Activated T-helper 9 cell treated with anti-CD3 and anti-CD28 coated beads, Interleukin-2, amount 50 U/mL, for 16 hours (primary cell): ENCODE measurements at places on chromosomes 3 and 15.

DNA sequence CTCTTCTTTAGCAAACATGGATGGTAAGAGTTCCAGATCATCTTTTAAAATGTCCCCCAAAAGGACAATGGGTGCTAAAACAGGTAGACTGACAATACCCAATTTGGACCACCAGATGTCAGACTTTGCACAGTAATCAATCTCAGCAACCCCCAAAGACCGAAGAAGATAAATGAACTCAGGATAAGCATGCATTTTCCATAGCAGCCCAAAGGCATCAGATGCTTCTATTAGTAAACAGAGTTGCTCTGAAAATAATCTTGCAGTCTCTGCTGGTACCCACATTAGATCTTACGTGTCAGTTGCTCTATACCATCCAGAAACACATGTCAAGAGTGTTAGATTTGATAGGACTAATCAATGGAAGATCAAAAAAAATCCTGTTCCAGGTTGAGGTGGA, 20.6 kb downstream of the MYH15 start:
- no peak for DNase-seq

DNA sequence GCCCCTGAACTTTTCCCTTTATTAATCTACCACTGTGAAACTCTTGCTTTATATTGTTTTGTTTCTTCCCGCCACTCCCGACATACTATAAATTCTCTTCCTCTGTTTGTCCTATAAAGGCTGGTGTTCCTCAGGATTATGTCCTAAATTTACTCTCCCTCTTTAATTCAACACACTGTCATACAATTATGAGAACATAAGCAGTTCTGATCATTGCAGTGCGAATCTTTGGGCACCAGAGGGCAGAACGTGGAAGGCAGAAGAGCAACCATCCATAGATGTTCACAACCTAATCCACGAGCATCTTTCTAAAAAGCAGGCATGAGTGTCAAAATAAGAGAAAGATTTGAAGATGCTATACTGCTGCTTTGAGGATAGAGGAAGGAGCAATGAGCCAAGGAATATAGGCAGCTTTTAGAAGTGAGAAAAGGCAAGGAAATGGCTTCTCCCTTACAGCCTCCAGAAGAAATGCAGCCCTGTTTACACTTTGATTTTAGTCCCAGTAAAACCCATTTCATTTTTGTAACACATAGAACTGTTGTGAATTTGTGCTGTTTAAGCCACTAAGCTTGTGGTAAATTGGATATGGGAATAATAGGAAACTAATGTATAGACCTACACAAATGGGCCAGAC, 179.4 kb downstream of the GBE1 start:
- no peak for DNase-seq

GRCh38 chr3:48952510-48953118, 34.0 kb downstream of the ARIH2 start:
- DNase-seq = peak; percentile 7

GRCh38 chr15:79060175-79060574, 30.4 kb downstream of the RASGRF1 start:
- no peak for DNase-seq

DNA sequence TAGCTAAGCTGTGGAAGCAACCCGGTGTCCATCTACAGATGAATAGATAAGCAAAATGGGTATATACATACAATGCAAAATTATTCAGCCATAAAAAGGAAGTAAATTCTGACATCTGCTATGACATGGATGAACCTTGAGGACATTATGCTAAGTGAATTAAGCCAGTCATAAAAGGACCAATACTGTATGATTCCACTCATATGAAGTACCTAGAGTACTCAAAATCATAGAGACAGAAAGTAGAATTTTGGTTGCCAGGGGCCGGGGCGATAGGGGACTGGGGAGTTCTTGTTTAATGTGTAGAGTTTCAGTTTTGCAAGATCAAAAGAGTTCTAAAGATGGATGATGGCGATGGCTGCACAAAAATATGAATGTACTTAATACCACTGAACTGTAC, 10.3 kb downstream of the EID1 start:
- DNase-seq = no peak

GRCh38 chr3:4289044-4289443, 14.1 kb upstream of the SETMAR start:
- DNase-seq = no peak

- DNase-seq = no peak
Measured at GRCh38 chr3:66416556-66417304, 84.1 kb downstream of the LRIG1 start.
